ENCODE measurements at places on chromosomes 2 and 18.

- DNase-seq = no peak
Measured at GRCh38 chr18:28115149-28115550, 61.8 kb downstream of the CDH2 start.

DNA sequence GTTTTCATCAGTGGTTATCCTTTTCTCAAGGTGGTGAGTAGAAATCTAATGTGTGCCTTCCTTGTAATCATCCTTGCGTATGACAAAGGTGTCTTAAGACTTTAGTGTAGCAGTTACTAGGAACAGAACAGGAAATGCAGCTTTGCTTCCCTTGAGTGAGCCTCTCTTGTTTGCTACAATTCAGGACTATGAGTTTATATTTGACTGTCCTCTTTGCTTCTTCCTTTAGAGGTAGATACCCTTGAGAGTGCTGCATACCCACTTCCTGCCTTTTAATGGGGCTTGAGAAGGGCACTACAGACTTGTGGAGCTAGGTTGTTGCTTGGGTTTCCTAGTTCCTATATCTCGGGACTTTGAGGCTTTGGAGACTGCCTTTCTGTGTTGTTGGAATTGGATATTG lies 3.8 kb downstream of the KCNJ13 start:
- no peak for DNase-seq

DNA sequence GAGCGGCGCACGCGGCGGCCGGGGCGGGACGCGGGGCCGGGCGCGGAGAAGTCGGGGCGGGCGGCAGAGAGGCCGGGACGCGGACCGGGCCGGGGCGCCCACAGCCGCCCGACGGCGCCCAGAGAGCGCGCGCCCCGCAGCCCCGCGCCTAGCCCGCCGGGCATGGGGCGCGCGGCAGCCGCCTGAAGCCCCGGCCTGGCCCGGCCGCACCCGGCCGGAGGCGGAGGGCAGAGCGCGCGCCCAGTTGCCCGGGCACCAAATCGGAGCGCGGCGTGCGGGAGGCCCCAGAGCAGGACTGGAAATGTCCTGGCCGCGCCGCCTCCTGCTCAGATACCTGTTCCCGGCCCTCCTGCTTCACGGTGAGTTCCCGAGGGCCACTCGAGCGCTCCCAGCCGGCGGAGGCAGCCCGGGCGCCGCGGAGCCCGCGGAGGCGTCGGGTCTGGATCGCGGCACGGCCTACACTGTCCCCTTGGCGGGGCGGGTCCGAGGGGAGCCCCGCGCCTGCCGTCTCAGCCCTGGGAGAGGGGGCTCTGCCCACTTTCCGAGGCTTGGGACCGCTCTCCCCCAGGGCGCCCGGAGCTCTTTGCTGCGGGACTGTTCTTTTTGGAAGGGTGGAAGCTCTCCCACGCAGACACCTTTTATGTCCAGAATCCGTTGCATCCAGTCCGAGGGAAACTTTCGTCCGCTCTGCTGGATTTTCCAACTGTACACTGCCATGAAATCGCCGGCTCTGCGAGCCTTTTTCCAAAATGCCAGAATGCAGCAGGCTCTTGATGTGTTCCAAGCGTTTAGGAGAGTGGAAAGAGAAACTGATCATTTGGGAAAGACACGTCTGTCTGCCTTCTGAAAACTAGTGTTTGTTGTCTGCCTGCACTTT lies 484 bp downstream of the APCDD1 start:
- DNase-seq = no peak

- no peak for DNase-seq
Measured at GRCh38 chr2:96131152-96131812, 7.0 kb downstream of the ASTL start.

GRCh38 chr18:48592540-48593171 lies 53.8 kb downstream of the CTIF start:
- DNase-seq = no peak

GRCh38 chr2:235579128-235579527 lies 85.3 kb downstream of the AGAP1 start:
- no peak for DNase-seq

- DNase-seq = no peak
Measured at GRCh38 chr18:35245719-35246317, 5.0 kb downstream of the ZNF397 start.

All from activated effector memory CD4-positive, alpha-beta T cell treated with Interleukin-2 at 50 U/mL for 16 hours (primary cell).